ENCODE measurements at places on chromosomes 1 and 21.

DNA sequence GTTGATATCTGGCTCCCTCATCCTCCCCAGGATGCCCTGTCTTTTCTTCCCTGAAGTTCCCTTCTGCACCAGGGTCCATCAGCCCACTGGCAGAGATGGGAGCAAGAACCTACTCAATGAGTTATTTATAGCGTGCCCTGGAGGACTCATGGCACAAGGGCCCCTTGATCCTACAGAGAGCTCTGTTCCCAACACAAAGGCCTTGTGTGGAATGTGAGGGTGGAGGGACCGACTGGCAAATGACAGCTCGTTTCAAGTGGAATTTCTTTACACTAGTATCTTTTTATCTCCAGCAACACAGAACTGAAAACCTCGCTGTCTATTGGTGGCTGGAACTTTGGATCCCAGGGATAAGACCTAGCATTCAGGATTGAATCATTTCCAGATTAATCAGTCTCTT is 22.4 kb downstream of the CHI3L2 start:
- DNase-seq, result no peak

- no peak for DNase-seq
Measured at GRCh38 chr1:3831689-3832088, 25.3 kb downstream of the CEP104 start.

DNA sequence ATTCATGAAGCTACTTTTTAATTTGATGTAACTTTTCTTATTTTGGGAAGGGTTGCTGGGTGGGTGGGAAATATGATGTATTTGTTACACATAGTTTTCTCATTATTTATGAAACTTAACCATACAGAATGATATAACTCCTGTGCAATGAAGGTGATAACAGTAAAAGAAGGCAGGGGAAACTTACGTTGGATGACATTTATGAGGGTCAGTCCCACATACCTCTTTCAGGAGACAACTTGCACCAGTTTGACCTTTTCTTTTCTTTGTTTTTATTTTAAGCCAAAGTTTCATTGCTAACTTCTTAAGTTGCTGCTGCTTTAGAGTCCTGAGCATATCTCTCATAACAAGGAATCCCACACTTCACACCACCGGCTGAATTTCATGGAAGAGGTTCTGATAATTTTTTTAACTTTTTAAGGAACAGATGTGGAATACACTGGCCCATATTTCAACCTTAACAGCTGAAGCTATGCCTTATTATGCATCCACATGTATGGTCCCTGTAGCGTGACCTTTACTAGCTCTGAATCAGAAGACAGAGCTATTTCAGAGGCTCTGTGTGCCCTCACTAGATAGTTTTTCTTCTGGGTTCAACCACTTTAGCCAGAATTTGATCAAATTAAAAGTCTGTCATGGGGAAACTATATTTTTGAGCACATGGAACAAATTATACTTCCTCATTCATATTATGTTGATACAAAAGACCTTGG is 28.0 kb upstream of the KIAA1614 start:
- no peak for DNase-seq

GRCh38 chr1:113784104-113784779 is 25.0 kb upstream of the PHTF1 start:
- DNase-seq, result no peak

DNA sequence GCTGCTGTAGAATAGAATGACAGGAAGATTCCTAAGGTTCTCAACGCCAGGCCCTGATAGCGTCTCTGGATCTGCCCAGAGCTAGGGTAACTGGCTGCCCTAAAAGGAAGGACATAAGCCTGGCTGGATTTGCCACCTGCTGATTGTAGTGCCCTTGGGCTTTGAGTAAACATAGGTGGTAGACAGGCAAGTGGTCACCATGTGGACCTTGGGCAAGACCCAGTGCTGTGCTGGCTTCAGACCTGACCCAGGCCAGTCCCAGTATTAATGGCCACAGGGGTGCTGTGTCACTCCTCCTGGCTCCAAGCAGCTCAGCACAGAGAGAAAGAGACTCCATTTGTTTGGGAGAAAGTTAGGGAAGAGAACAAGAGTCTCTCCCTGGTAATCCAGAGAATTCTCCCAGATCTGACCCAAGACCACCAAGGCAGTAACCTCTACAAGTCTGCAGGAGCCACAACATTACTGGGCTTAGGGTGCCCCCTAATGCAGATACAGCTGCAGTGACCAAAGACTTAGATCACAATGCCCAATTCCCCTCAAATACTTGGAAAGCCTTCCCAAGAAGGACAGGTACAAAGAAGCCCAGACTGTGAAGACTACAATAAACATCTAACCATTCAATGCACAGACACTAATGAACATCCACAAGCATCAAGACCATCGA is 44.5 kb downstream of the PHTF1 start:
- no peak for DNase-seq

DNA sequence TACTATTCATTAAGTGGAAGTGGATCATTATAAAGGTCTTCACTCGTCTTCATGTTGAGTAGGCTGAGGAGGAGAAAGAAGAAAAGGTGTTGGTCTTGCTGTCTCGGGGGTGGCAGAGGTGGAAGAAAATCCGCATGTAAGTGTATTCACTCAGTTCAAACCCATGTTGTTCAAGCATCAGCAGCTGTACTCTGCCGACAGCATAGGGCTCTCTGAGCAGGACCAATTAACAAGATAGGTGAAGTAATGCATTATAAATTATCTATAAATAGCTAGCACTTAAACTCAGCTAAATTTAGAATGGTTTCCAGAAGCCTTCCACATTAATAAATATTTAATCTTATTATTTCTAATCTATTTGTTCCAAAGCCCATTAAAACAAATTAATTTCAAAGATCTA is 116.8 kb downstream of the RGS2 start:
- DNase-seq, result no peak

DNA sequence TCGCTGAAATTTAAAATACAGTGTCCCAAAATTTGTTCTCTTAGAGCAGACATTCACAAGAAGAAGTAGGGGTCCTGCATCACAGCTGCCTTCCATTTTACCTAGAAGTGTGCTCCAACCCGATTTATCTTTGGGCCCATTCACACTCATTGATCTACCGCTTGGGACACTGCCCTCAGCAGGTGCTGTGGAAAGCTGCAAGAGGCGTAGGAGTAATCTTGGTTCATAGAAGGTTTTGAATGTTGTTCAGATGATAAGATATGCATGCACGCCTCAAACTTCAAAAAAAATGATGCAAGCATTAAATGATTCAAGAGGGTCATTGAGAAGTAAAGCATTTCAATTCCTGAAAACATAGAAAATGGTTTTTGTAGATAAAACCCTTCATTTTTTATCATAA is 18.6 kb upstream of the C1orf105 start:
- no peak for DNase-seq

DNA sequence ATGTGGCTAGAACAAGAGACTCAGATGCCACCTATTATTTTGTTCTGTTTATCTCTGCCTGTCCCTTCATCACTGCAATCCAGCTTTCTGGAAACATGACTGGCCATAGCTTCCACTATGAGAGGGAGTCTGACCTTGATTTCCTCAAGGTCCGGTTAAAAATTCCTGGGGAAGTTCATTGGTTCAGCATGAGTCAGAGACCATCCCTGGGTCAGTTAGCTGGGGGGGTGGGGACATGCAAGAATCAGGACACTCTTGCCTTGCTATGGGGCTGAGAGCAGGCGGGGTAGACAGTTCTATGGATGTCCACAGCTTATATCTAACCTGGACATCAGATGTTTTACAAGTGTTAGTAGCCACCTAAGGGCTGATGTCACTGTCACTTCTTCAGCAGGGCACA is 81.1 kb downstream of the TENT5C start:
- DNase-seq, result no peak

DNA sequence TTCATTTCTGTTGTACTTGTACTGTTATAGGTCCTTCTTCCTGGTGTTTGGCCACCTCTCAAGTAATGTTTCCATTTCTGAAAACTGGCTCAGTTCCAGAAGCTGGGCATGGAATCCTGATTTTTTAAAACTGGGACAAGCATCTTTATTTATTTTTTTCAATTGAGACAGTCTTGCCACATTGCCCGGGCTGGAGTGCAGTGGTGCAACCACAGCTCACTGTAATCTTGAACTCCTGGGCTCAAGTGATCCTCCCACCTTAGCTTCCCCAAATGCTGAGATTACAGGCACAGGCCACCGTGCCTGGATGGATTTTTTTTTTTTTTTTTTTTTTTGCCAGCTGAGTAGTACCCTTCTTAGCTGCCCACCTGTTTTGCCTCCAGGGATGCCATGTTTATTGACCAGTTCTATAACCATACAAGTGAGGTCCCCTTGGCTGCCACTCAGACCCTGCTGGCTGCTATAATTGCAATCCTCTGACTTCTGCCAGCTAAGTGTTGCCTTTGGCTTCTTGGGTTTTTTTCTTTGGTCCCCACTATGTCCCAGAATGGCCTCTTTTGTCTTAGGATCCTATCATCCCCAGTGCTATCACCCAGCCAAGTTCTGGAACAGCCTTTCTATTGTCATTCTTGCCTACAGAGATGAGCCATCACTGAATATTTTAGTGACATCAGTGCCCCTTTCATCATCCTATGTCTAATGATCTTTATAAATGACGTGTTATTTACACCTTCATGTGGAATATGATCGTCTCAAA is 3.9 kb upstream of the DIP2A start:
- peak; percentile 77 for DNase-seq

DNA sequence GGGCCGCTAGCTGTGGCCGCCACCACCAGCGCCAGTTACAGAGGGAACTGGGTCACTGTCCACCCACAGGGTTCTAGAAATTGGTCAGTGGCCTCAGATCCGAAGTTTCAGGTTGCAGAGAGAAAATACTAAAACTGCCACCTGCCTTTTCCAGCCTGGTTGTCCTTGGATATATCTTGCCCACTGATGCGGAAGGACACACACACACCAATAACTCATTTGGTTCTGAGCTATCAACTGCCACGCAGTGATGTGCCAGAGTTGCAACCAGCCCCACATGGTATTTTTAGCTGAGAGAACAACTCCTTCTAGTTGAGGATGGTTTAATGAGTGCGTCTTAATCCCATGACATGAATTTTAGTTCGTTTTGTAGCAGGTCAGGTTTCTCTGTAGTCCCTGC is 68.1 kb downstream of the SH3BGR start:
- DNase-seq, result no peak

DNA sequence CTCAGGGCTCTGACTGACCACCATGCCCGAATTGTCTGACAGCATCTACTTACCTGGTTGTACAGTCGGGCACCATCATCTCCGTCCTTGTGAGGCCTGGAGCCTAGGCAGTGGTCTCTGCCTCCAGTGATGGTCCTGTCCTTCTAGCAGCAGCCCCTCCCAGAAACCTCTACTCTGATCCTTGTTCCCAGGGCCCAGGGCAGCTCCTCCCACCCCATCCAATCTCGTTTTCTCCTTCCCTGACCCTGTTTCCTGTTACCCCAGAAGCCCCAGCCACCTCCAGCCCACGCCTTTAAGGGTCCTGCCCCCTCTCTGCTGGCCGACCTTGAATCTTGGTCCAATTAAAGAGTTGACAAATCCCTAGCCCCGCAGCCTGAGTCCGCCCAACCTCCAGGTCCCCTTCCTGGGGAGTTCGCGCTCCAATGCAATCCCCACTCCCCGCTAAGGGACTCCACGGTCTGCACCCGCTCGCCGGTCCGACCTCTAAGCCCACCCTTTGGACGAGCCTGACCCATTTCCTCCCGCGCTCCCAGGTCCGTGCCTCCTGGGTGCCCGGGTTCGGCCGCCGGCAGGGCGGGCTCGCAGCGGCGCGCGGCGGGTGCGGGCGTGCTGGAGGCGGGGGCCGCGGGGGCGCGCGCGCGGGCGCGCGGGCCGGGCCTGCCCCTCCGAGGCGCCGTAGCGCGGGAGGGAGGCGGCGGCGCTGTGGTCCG is at the start of gene B4GALT2:
Gene B4GALT2, plus strand, starts transcription at position 660 of the 710 bp plus-strand sequence. CDS start 1,951 bp downstream, outside the sequence.
- DNase-seq, result peak; percentile 47

- DNase-seq, result no peak
Measured at GRCh38 chr1:11484321-11484655, 5.3 kb downstream of the DISP3 start.

- DNase-seq, result no peak
Measured at GRCh38 chr1:201104141-201104540, 8.1 kb downstream of the CACNA1S start.

- peak; percentile 16 for DNase-seq
Measured at GRCh38 chr1:76868916-76869315, 1.6 kb downstream of the ST6GALNAC5 start.

DNA sequence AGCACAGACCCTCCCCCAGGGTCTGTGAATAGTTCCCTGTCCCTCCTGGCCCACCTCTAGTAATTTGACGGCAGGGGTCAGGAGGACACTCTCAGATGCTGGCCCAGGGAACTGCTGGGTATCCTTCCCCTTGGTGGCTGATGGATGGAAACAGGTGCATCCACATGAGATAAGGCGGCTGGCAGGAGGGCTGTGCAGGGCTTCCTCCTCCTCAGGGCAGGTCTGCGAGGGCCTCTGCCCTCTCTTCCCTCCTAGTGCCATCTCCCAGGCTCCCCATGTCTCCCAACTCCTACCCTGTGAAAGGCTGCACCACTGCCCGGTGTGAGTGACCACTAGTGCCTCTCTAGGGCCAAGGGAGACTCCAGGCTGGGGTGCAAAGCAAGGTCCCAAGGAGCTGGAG is 123.9 kb downstream of the GLIS1 start:
- peak; percentile 7 for DNase-seq

DNA sequence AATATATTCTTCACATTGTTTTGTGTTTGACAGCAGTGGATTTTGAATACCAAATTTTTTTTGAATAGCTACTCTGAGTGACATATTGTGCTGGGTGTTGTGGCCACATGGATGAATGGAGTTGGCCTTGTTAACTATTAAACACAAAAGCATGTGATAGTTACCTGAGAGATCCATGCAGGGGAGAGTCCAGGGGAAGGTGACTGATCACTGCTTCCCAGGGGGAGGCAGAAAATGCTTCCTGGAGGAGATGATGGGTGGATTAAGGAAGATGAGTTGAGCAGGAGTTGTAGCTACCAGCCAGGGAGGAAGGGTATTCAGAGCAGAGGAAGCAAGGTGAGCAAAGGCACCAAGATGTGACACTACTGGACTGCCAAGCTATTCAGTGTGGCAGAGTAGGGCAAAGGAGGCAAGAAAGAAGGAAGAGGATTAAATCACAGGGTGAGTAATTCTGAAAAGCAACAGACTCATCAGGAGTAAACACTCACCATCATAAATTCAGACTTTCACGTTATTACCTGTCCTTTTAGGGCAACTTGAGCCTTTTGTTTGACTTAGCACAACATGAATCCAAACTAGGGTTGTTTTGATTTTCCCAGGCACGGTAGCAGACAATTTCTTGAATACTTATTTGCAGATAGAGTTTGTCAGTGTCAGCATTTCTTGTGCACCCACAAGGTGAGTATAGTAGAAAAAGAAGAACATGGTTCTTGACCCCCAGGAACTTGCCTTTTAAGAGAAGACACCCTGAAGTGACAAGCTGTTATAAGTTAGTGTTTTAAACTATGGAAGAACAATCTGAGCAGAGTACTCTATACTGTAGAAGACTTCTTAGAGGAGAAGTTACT is 4.2 kb downstream of the CD46 start:
- DNase-seq, result no peak

DNA sequence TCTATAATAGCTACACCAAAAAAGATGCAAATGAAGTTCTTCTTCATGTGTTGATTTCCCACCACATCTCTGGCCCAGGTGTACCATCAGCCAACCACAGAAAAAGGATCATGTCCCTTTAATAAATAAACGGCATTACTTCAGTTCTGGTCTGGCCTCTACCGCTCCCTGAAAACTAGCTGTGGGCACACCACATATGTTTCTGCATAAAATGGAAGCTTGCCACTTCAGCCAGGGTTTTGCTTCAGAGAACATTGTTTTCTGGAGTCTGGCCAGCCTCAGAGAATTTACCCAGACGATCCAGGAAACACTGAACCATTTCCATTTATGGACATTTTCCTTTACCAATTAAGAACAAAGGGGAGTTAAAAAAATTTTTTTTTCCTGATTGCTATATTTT is 5.8 kb upstream of the LAMC2 start:
- peak; percentile 60 for DNase-seq

All from testis (tissue), 5 donors.